CD4-positive, alpha-beta T cell treated with Interleukin-1 beta for 1 hour (primary cell): ENCODE measurements at places on chromosomes 7 and 10.

- DNase-seq, result no peak
These were observed 129.6 kb downstream of the GRM3 start for GRCh38 chr7:86773309-86773708.

DNA sequence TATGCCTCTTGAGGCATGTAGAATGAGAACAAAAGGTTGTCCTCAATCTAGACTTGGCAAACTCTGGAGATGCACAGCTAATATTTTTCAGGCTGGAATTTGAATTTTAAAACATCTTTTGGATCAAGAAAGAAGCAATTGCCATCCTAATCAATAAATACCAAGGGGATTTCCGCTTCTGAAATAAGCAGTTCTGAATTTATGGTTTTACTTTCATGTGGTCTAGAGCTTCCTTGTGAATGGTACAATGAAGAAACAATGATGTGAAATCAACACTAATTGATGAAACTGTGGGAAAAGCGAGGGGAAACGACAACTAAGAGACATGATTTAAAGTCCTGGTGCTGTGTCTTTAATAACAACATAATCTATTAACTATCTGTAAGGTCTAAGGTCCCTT lies 1202.7 kb downstream of the SORCS3 start:
- DNase-seq, result peak; percentile 6

DNA sequence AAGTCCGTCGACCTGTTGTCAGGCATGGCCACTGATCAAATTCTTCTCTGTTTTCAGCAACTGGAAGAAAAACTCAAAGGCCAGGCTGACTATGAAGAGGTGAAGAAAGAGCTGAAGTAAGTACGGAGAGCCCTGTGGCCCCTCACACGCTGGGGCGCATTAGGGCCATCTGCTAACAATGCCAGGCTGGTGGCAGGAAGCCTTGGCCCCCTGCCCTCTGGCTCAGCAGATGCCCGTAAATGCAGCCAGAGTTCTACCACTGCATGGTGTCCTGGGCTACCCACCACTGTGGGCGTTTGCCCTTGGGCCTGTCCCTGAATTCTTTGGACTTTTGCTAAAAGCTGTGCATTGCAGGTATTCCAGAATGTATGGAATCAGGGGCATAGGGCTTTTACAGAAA lies 96.9 kb upstream of the SH2B2 start:
- no peak for DNase-seq

DNA sequence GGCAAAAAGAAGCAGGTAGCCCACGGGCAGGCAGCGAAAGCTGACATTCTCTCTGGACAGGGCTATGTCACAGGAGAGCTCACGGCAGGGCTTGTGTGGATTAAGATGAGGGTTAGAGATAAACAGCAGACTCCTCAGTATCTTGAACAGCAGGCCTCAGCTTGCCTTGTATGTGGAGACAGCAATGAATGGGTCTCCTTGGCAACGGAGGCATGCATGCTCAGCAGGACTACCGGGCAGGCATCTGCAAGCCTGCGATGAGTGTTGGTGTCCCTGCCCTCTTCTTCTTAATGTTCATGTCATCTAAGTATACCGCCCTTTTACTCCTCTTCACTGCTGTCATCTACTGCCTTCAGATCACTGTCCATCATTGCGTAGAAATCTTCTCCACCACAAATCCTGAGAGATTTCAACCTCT lies 81.9 kb upstream of the C1GALT1 start:
- no peak for DNase-seq

GRCh38 chr7:19139706-19140327 lies 5.4 kb downstream of the FERD3L start:
- DNase-seq, result no peak

DNA sequence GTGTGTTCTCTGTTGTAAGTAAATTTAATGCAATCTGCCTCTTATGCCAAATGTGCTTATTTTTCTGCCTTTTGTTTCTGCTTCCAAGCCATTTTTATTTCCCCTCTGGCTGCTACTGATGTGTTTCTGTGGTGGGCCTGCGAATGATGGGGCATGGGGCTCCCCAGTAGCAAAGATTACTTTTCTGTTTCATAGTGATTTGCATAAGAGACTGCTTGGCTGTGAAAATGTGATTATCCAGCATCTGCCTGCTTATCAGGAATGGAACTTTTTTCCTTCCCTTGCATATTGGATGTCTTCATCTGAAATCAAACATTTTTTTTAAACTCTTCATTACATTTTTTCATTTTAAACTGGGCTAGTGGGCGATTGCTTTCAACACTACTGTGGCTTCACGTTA lies 57.7 kb upstream of the BTBD16 start:
- no peak for DNase-seq

- DNase-seq, result peak; percentile 1
These were observed 117.4 kb downstream of the CABCOCO1 start for GRCh38 chr10:61779950-61780659.

GRCh38 chr7:109879287-109879828 lies 1211.6 kb upstream of the LRRN3 start:
- no peak for DNase-seq

DNA sequence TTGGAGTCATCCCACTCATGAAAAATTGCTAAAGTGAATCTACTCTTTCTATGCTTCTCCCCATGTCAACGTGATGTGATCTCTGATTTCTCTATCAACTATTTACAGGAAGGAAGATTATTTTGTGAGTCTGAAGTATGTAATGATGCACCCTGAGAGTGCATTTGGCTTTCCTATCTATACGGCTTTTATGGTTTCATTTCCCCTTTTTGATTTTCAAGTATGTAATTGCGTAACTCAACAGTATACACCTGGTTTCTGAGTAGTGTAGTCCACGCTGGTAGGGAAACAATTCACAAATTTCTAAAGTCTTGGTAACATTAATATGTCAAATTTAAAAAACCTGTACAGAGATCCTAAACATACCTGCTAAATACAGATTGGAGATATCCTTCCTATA lies 194.7 kb upstream of the SEMA3A start:
- DNase-seq, result no peak

DNA sequence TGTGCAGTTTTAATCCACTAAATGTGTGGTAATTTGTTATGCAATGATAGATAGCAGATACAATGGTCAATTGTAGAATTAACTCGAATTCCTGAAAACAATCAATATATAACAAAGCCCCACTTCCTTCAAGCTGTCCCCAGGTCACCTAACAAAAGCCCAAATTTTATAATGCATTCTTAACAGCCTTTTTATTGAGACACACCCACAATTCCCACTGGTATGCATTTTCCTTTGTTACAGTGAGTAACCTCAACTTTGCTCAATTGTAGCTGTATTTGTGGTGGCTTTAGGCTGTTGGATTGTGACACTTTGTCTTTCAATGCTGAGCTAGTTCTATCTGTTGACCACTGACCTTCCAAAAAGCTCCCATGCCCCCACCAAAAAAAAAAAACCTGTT lies 279.8 kb upstream of the CACNA2D1 start:
- no peak for DNase-seq

GRCh38 chr10:120048391-120048790 lies 155.9 kb downstream of the SEC23IP start:
- no peak for DNase-seq

- DNase-seq, result no peak
These were observed 18.2 kb upstream of the MAGI2 start for GRCh38 chr7:79471699-79472098.

DNA sequence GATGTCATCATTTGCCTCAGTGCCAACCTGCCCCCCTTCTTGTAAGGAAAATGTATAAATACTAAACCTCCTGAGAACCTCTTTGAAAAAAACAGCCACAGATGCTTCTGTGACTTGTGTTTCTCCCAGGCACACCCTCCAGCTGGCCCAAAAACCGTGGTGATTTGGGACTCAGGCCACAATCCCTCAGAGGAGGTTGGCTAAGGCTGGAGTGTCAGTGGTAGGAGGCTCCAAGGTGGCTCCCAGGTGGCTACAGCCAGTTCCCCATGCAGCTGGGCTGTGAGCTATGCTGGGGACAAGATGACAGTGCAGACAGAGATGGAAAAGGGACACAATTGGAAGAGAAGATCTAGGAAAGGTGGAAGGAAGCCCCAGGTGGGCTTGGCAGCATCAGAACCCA lies 104.7 kb downstream of the CPXM2 start:
- no peak for DNase-seq

GRCh38 chr10:69800109-69800508 lies 1.6 kb upstream of the COL13A1 start:
- no peak for DNase-seq

DNA sequence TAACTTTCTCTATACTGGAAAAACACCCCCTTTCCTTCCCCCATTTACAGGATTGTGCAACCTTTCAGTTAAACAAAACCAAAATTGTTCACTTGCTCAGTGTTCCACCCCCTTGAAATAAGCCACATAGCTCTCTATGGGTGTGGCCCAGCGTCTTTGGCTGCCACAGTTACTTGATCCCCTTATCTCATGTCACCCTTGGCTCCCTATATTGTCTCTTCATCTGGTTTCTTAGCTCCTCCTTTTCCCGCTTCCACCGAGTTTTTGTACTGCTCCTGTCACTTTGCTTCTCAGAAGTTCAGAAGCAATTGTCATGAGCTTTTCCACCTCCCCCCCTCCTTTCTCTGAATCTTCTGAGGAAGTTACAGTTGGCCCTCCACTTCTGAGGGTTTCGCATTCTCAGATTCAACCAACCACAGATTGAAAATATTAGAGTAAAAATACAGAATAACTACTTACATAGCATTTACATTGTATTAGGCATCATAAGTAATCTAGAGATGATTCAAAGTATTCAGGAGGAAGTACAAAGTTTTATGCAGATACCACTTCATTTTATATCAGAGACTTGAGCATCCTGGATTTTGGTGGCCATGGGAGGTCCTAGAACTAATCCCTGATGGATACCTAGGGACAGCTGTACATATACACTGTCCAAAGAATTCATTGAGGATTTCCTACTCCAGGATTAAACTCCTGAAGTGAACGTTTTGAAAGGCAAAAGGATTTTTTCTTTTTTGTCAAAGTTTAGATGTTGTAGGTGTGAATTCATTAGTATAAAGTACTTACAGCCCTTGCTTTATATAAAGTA lies 60.4 kb downstream of the ADD3 start:
- DNase-seq, result peak; percentile 53

GRCh38 chr7:116443646-116444045 lies 55.9 kb upstream of the CAV2 start:
- no peak for DNase-seq

GRCh38 chr10:47137311-47137851 lies 162.6 kb upstream of the GDF10 start:
- DNase-seq, result no peak

GRCh38 chr10:22711373-22711772 lies 3.0 kb downstream of the PIP4K2A start:
- no peak for DNase-seq
